GM23248 (cell line): ENCODE measurements at places on chromosomes 6 and 20. TPM values are rescaled to one million over a fixed set of nuclear protein-coding genes. Genes with fewer than 3 reads are reported as not detected.

MEI4 gene
- not detected in 2 replicates for total RNA-seq

BRD2 gene
- 85.4 and 95.7 TPM in 2 replicates for total RNA-seq

COX4I2 gene
- not detected in 2 replicates for total RNA-seq

LRRC73 gene
- total RNA-seq = 0.89 and 1.6 TPM in 2 replicates

PAK5 gene
- total RNA-seq = not detected in 2 replicates

TMC2 gene
- total RNA-seq = not detected in 2 replicates

RAMACL gene
- 0.13 and 2.1 TPM in 2 replicates for total RNA-seq

CNR1 gene
- total RNA-seq = not detected in 2 replicates

PSMA7 gene
- total RNA-seq = 268 and 308 TPM in 2 replicates

PKHD1 gene
- total RNA-seq = not detected in 2 replicates

C4A gene
- total RNA-seq = 4.8 and 5.3 TPM in 2 replicates

DNMT3B gene
- total RNA-seq = 1.5 and 2.0 TPM in 2 replicates

ELOVL2 gene
- 0.32 and 0.76 TPM in 2 replicates for total RNA-seq

PRSS16 gene
- total RNA-seq = 0.86 TPM in 1 of 2 replicates, not detected in the other

GRCh38 chr6:31729515-31729978 is 448 bp upstream of the DDAH2 start:
- peaks cover 19% of the 10 kb centered on the region for H3K4me1 ChIP-seq
- no peaks in the 10 kb centered on the region for H3K27me3 ChIP-seq
- peak overlapping the region; percentile 75 for H3K4me3 ChIP-seq
- DNase-seq = peak; percentile 96
- H3K27ac ChIP-seq = peak overlapping the region; percentile 78
- peaks cover 44% of the 10 kb centered on the region for H3K36me3 ChIP-seq

DNA sequence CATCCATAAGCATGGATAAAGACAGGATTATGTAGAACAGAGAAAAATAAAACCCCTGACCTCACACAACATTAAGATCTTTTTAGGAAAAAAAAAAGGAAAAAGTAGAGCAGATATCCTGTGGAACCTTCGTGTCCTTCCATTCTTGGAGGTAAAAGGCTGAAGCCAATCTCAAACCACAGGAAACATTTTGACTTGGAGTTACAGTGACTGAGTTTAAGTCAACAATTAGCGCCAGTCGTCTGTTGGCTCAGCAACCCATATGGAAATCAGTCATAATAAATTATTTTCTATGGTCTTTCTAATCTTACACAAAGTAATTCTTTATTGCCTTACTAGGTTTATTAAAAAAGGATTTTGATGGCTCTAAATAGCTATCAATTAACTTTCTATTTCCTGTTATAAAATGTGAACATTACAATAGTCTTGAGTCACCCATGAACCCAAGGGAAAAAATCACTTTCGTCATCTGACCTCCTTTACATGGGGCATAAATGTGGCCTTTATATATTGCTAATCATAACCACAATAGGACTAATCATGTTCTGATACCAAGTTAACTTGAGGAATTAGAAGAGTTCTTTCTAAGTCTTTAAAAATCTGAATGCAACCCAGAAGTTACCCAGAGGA is 592.9 kb downstream of the TFAP2B start:
- H3K27ac ChIP-seq = no peak overlapping the region
- no peak for DNase-seq
- H3K4me3 ChIP-seq = no peak overlapping the region
- H3K27me3 ChIP-seq = no peaks in the 10 kb centered on the region

DNA sequence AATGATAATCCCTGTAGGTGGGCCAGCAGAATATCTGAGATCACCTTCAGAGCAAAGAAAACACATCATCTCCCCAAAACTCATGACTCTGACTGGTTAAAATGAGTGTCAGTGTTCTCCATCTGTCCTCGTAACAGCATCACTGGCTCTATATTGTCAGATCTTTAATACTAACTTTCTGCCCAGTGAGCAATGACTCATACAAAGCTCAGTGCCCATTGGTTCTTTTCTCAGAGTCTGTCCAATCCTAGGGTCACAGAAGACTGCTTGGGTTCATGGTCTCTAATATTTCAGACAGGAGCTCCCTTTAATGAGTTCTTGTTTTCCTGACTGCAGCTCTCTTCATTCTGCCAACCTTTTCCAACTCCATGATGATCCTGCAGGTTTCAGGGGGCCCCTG is 36.4 kb downstream of the HLA-DPB1 start:
- no peaks in the 10 kb centered on the region for H3K4me1 ChIP-seq
- H3K27me3 ChIP-seq = peaks cover 76% of the 10 kb centered on the region
- H3K27ac ChIP-seq = no peak overlapping the region
- no peak overlapping the region for H3K4me3 ChIP-seq
- no peaks in the 10 kb centered on the region for H3K36me3 ChIP-seq

DNA sequence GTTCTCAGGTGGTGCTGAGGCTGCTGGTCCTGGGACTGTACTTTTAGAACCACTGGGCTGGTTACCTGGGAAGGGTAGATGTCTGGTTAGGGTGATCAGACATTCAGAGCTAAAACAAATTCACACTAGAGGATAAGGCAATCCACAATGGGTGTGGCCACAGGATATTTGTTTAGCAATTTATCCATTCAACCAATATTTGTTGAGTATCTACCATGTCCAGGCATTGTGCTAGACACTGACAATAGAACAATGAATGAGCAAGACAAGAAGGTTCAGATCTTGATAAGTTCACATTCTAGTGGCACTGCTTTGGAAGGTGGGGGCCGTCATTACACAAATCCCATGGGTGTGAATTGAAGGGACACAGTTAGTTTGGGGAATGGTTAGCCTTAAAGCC is 131.7 kb downstream of the BCAS1 start:
- H3K4me1 ChIP-seq = peaks cover 59% of the 10 kb centered on the region
- DNase-seq = no peak
- H3K4me3 ChIP-seq = no peak overlapping the region

DNA sequence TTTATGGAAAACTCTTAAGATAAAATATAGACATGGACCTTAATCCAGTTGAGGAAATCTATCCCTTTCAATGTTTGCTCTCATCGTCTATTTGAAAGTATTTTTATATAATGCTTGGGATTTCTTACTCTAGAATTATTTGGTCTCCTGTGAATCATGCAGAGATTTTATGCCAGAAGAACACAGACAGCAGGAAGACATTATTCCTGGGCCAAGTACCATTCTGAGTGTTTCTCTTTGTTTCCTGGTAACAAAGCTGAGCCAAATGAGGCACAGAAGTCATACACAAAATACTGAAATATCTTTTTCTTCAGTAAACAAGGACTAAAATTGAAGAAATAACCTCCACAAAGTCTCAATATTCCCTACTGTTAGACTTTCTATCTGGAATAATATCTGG is 538.2 kb upstream of the EYS start:
- H3K27me3 ChIP-seq = no peaks in the 10 kb centered on the region
- no peaks in the 10 kb centered on the region for H3K36me3 ChIP-seq
- no peaks in the 10 kb centered on the region for H3K4me1 ChIP-seq
- H3K4me3 ChIP-seq = no peak overlapping the region

DNA sequence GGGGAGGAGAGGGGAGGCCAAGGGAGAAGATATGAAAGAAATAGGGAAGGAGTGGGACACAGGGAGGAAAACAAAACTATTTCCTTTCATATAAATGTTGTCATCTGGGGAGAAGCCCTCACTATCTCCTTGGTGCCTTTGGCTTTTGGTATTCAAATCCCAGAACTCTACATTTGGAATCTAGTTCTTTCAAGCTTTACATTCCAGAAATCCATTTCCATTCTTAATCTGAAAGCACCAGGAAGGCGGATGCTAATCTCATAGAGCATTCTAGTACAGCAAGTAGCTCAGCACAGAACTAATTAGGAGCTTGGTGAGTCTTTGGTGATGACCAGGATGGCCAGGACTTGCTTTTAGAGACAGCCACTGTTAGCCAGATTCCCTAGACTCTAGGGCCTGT is 177.9 kb downstream of the KIF16B start:
- H3K27me3 ChIP-seq = no peaks in the 10 kb centered on the region
- no peak overlapping the region for H3K4me3 ChIP-seq
- no peaks in the 10 kb centered on the region for H3K4me1 ChIP-seq

DNA sequence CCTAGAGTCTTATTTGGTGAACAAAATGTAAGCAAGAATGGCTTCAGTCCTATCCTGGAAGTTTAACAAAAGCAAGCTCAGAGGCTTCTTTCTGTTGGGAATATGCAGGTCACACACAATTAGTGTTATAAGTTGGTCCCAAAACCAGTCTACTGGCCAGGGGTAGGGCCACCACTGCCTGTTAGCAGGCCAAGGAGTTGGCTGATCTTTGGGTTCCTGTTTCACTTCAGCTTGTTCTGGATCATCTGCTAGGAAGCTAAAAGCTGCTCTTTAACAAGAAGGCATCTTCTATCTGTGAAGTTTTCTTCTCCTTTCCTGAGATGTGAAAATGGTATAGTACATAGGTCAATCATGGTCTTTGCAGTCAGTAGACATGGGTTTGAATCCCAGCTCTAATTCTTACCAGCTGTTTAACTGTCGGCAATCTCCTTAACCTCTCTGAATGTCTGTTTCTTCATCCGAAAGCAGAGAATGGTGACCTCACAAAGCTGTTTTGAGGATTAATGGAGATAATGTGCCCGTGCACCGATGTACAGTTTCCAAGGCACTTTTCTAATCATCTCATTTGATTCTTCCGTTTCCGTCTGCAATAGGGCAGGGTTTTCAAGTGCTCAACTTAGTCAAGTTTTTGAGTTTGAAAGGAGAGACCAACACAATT is 271.2 kb upstream of the TAB2 start:
- no peaks in the 10 kb centered on the region for H3K36me3 ChIP-seq
- no peaks in the 10 kb centered on the region for H3K27me3 ChIP-seq
- H3K4me3 ChIP-seq = no peak overlapping the region
- DNase-seq = no peak
- no peak overlapping the region for H3K27ac ChIP-seq
- H3K4me1 ChIP-seq = peaks cover 41% of the 10 kb centered on the region

GRCh38 chr6:23511817-23512216 is 614.2 kb upstream of the NRSN1 start:
- no peaks in the 10 kb centered on the region for H3K36me3 ChIP-seq
- DNase-seq = no peak
- no peak overlapping the region for H3K4me3 ChIP-seq
- no peaks in the 10 kb centered on the region for H3K27me3 ChIP-seq
- no peaks in the 10 kb centered on the region for H3K4me1 ChIP-seq

GRCh38 chr6:144710207-144710606 is 425.1 kb downstream of the UTRN start:
- H3K27ac ChIP-seq = peak overlapping the region; percentile 63
- peak; percentile 96 for DNase-seq
- H3K36me3 ChIP-seq = no peaks in the 10 kb centered on the region
- H3K27me3 ChIP-seq = no peaks in the 10 kb centered on the region
- H3K4me1 ChIP-seq = peaks cover 35% of the 10 kb centered on the region

- no peaks in the 10 kb centered on the region for H3K4me1 ChIP-seq
- H3K27me3 ChIP-seq = no peaks in the 10 kb centered on the region
- H3K36me3 ChIP-seq = no peaks in the 10 kb centered on the region
- no peak overlapping the region for H3K4me3 ChIP-seq
- H3K27ac ChIP-seq = no peak overlapping the region
- no peak for DNase-seq
These were observed 101.4 kb downstream of the LIN28B start for GRCh38 chr6:105058316-105058715.

- H3K4me1 ChIP-seq = no peaks in the 10 kb centered on the region
- no peak for DNase-seq
- H3K27me3 ChIP-seq = no peaks in the 10 kb centered on the region
- no peaks in the 10 kb centered on the region for H3K36me3 ChIP-seq
- no peak overlapping the region for H3K27ac ChIP-seq
These were observed 235.1 kb downstream of the SMOC2 start for GRCh38 chr6:168675933-168676551.

DNA sequence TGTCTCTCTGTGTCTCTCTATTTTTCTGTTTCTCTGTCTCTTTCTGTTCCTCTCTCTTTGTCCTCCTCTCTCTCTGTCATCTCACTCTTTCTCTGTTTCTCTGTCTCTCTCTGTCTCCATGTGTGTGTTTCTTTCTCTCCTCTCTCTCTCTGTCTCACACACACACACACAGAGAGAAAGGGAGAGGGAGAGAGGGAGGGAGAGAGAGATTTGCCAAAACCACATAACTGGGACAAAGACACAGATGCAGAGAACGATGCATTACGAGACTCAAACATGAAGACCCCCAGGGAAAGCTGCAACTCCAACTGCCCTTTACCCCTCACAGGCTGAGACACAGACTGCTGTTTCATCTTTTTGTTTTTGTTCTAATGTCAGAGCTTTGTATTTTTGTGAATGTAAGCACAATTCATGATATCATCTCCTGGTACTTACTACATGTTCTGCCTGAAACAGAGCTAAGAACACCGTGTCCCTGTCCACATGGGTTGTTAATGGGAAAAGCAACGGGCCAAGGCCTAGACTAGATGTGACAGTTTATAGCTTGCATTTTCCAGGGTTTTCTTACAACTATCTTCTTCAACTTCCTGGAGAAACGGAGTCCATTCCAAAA is 177.1 kb upstream of the ARID1B start:
- H3K4me1 ChIP-seq = no peaks in the 10 kb centered on the region
- 0 out of 2 replicates have a peak, but pooled peaks cover 6% of the 10 kb centered on the region for H3K27me3 ChIP-seq
- H3K36me3 ChIP-seq = no peaks in the 10 kb centered on the region
- DNase-seq = no peak
- H3K27ac ChIP-seq = no peak overlapping the region
- H3K4me3 ChIP-seq = no peak overlapping the region

DNA sequence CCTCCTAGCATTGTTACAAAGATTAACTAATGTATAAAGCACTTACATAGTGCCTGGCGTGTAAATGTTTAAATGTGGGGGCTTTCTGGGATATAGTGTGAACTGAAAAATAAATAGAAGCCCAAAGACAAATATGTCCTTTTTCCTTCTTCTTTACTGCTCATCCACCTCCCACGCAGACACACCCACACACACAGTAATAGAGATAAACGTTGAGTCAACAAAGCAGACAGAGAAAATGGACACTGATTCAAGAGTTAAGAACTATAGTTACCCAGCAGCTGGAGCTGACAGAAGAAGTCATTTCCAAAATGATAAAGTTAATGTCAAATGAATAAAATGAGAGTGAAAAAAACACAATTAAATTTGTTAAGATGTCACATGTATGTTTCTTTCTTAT is 68.3 kb downstream of the FHL5 start:
- H3K4me3 ChIP-seq = no peak overlapping the region
- H3K27me3 ChIP-seq = no peaks in the 10 kb centered on the region
- DNase-seq = peak; percentile 9
- H3K27ac ChIP-seq = no peak overlapping the region

- no peak for DNase-seq
- no peak overlapping the region for H3K4me3 ChIP-seq
- peaks cover 19% of the 10 kb centered on the region for H3K4me1 ChIP-seq
- H3K36me3 ChIP-seq = no peaks in the 10 kb centered on the region
- H3K27ac ChIP-seq = no peak overlapping the region
These were observed 12.3 kb downstream of the CYP21A2 start for GRCh38 chr6:32050562-32050961.

- H3K27me3 ChIP-seq = no peaks in the 10 kb centered on the region
- H3K4me3 ChIP-seq = no peak overlapping the region
- H3K4me1 ChIP-seq = peaks cover 4% of the 10 kb centered on the region; the same call in 1 of the 2 replicates
- H3K36me3 ChIP-seq = no peaks in the 10 kb centered on the region
- H3K27ac ChIP-seq = no peak overlapping the region
- DNase-seq = no peak
These were observed 373.1 kb upstream of the SOX4 start for GRCh38 chr6:21220271-21220987.
